ENCODE measurements at places on chromosomes 5 and 9.

DNA sequence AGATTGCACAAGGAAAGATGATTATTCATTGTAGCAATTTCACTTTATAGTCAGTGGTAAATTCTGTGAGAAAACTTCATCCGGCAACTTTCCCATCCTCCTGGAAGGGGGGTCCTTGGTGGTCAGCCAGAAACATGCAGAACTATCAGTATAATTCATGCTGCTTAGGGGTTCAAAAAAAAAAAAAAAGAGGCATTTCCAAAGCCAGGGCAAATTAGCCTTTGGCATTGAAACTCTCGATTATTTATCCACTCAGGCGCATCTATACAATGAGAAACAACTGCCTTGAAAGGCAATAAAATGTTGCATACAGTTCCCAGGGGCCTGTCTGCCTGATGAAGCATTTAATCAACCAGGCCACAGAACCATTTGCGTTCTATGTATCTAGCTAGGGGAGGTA lies 263.3 kb downstream of the TMEM167A start:
- no peak for DNase-seq

DNA sequence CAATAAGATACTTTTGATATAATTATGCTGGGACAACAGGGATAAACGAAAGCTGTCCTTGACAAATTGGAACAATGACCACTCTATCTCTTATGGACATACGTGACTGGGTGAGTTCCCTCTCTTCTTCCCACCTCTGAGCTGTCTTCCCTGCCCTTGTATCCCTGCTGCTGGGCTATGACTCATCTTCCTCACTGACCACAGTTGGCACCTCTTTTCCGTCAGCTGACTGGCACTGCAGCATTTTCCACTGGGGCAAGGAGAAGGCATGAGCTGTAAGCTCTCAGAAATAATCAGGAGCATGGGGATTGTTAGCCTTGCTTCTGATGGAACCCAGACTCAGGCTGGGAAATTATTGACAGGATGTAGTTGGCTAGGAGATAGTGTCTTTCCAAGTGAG lies 48.7 kb downstream of the PCSK1 start:
- DNase-seq, result no peak

- DNase-seq, result no peak
Measured at GRCh38 chr9:116468369-116468768, 218.7 kb upstream of the TRIM32 start.

DNA sequence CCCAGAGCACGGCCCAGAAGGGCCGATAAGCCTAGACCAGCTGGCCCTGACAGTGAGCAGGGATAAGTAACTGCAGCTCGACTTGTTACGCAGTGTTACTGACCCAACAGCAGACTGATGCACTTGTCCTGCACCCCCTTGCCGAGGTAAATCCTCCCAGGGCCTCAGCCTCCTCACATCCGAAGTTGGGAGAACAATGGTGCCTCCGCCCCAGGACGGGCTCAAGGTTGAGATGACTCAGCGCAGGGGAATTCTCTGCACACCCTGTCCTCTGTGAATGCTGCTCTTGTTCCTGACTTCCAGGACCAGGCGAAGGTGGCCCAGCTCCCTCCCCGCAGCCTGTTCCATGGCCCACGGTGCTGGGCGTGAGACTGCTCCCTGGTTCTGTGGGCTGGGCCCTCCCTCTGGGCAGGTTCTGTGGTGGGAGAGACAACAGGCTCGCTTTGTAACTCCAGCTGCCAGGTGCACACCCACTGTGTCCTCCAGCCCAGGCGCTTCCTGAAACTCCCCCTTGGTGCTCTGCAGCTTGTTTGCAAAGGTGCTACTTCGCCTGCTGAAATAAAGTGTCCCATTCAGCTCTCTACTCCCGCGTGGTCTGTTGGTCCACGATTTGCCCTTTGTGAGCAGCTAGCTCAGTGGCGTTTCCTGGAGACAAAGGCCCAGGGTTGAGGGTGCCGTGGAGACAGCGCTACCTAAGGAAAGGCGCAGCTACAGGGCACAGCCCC lies 40.1 kb upstream of the SLC6A19 start:
- no peak for DNase-seq

DNA sequence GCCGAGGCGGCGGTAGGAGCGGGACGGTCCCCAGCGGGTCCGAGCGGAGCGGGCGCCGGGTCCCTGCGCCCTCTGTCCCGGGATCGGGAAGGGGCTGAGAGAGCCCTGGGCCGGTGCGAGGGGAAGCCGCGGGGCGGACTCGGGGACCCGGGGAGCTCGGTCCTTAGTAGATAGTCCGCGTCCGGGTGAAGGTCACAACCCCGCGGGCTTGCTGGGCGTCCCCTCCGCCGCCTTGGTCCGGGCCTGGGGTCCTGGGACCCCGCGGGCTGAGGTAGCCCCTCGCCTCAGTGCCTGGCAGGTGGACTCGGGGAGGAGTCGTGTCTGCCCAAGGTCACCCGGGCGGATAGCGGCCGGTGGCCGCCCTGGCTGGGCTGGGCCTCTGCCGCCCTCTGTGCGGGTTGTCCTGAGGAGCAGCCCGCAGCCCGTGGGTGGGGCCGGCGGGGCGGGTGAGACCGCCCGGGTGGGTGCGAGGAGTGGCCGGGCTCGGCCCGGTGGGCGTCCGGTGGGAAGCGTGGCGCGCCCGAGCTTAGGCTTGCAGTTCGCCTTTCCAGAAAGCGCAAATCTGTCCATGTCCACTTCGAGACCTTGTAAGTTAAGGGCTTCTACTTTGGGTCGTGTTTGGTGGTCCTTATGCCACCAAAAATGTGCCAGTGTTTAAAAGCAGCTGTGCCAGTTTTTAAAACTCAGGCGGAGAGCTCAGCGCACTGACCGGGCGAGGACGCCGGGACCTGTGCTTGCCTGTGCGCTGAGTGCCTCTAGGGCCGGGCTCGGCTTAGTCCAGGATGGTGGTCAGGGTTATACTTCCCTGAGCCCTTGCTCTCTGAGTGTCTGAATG lies 554 bp downstream of the SDHA start:
- DNase-seq, result peak; percentile 11

Data from stimulated activated CD8-positive, alpha-beta memory T cell treated with anti-CD3 and anti-CD28 coated beads, Interleukin-2, amount 100 ng/mL, for 1 hour (primary cell).